ENCODE measurements at places on chromosomes 4 and X. TPM values are rescaled to one million over a fixed set of nuclear protein-coding genes. Genes with fewer than 3 reads are reported as not detected.

MAGED4 gene
- total RNA-seq = 5.0 TPM

TNMD gene
- total RNA-seq = not detected

SLC4A4 gene
- 32.4 TPM for total RNA-seq

KLB gene
- total RNA-seq = 0.80 TPM

TMEM164 gene
- 43.5 TPM for total RNA-seq

CT83 gene
- not detected for total RNA-seq

DNA sequence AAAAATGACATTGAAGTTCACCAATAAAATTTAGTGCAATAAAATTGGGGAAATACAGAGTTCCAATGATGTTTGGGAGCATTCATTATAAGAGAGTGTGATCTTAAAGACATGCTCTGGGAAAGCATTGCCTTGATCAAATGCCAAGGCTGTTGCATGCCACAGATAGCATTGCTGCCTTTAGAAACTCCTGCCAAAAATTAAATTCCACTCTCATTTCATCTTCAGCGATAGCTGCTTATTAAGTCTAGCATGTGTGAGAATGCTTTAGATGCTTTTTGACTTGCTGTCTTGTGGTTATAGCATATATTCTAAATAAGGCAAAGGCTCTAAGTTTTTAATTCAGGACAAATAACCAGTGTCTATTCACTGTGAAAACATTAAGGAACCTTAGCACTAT lies 49.3 kb downstream of the NPNT start:
- H3K27ac ChIP-seq = no peak overlapping the region
- H3K4me1 ChIP-seq = no peaks in the 10 kb centered on the region
- H3K27me3 ChIP-seq = no peaks in the 10 kb centered on the region
- peaks cover 2% of the 10 kb centered on the region for H3K36me3 ChIP-seq
- peak; percentile 74 for DNase-seq

DNA sequence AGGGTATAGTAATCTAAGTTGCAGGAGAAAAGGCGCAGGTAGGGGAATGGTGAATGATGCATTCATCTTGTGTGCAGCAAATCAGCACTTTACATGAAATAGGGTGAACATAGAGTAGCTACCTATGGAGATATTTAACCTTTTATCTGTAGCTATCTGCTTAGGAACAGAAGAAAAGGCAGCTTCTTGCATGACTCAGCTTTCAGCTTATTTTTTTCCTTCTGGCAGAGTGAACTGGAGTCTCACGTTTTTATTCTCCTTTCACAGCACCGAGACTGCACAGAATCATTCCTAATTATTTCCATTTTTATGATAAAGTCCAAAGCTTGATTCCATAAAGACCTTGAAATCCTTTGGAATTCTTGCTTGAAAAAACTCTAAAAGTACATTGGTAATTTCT lies 4.8 kb upstream of the SCOC start:
- H3K27ac ChIP-seq = no peak overlapping the region
- H3K4me3 ChIP-seq = no peak overlapping the region
- H3K36me3 ChIP-seq = no peaks in the 10 kb centered on the region
- DNase-seq = no peak
- H3K4me1 ChIP-seq = peaks cover 7% of the 10 kb centered on the region

GRCh38 chr4:6991771-6992557 lies 51.2 kb upstream of the TADA2B start:
- H3K36me3 ChIP-seq = peaks cover 2% of the 10 kb centered on the region
- H3K4me3 ChIP-seq = no peak overlapping the region
- peaks cover 7% of the 10 kb centered on the region for H3K4me1 ChIP-seq
- H3K27ac ChIP-seq = no peak overlapping the region
- no peaks in the 10 kb centered on the region for H3K27me3 ChIP-seq
- no peak for DNase-seq

GRCh38 chr4:76984127-76984526 lies 34.6 kb downstream of the SEPTIN11 start:
- peak; percentile 68 for DNase-seq
- no peak overlapping the region for H3K4me3 ChIP-seq

DNA sequence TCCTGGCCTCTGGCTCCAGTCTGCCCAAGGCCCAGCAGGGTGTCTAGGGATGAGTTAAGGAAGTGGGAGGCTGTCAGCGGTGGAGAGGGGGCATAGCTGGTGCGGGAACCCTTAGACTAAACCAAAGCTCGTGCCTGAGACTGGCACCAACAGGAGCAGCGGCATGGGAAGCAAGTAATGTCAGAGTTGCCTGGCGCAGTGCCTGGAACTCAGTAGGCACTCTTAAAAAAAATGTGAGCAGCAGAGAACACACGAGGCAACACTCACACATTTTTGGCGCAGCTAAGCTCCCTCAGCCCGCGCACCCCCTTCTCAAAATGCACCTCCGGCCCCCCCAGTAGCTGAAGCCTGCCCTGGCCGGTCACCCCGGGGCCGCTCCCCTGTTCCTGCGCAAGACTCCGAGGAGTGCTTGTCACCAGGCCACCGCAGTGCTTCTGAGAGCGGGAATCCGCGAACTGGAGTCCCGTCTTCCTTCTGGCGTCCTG lies 583 bp downstream of the GABRE start:
- no peaks in the 10 kb centered on the region for H3K4me1 ChIP-seq
- H3K27me3 ChIP-seq = no peaks in the 10 kb centered on the region
- peak; percentile 48 for DNase-seq
- peaks cover 2% of the 10 kb centered on the region for H3K36me3 ChIP-seq

DNA sequence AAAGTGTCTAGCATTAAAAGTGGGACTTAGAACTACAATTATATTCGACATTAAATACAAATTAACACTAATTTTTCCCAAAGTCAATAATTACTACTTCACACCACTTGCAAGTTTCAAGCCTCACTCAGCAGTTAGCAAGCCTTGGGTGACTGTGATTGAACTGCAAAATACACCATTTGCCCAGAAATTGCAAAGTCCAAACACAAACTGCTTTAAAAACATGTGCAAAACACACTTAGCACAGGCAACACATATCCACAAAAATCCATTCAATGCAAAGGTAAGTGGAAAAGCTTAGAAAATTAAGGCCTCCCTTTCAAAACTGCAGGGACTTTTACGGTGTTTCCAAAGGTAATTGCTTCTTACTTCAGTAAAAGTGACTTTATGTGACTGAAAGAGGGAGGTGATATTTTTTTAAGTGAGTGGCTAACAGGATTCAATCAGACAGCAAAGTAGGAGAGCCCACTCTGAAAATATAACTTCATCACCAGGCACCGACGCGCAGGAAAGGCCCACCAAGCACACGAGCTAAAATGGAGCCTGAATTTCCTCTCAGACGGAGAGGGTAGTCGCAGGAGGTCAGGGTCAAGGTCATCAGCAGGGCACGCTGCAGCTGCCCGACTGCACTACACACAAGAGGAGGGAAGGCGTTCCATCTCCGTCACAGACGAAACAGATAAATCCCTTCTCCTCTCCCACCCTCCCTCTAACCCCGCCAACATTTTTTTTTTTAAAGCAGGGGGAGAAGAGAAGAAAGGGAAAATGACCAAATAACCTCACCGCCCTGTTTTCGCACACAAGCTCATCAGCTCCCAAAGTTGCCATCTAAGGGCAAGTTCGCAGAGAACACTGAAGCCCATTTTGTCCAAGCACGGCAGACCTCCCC lies 3.1 kb downstream of the ZNF827 start:
- H3K4me3 ChIP-seq = peak overlapping the region; percentile 58
- no peaks in the 10 kb centered on the region for H3K27me3 ChIP-seq
- H3K36me3 ChIP-seq = no peaks in the 10 kb centered on the region
- peak; percentile 72 for DNase-seq

- no peaks in the 10 kb centered on the region for H3K4me1 ChIP-seq
- no peak for DNase-seq
- H3K27me3 ChIP-seq = no peaks in the 10 kb centered on the region
- no peak overlapping the region for H3K4me3 ChIP-seq
- H3K27ac ChIP-seq = no peak overlapping the region
- H3K36me3 ChIP-seq = no peaks in the 10 kb centered on the region
Measured at GRCh38 chr4:86846921-86847320, 2.3 kb downstream of the SLC10A6 start.

DNA sequence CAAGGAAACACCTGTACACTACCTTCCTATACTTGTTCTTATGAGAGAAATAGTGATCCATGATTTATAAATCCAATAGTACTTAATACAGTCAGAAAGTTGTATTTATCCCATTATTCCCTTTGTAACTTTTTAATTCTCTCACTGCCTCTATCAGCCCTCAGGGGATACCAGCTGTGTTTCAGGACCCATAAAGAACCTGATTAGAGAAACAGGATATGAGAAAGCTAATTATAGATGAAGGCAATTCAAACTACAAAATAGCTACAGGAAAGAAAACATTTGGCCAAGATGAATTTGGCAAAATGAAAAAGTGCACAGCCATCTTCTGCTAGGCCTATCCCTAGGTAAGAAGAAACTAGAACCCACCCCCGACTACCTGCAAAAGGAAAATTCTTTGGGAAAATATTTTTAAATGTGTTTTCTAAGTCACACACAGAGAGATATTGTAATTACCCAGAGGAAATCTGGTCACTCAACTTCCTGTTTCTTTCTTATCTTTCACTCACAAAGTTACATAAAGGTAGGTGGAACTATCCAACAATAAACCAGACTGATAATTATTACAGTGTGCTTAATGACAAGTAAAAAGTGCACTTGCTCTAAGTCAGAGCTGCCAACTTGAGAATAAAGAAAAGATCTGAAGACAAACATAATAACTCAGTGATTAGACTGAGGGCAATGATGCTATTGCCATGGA lies 836.5 kb upstream of the HTR2C start:
- H3K27me3 ChIP-seq = peaks cover 24% of the 10 kb centered on the region
- no peaks in the 10 kb centered on the region for H3K36me3 ChIP-seq
- DNase-seq = no peak
- H3K27ac ChIP-seq = no peak overlapping the region

GRCh38 chr4:15525080-15525479 lies 55.4 kb downstream of the CC2D2A start:
- no peaks in the 10 kb centered on the region for H3K4me1 ChIP-seq
- H3K27ac ChIP-seq = no peak overlapping the region
- H3K27me3 ChIP-seq = no peaks in the 10 kb centered on the region
- no peak overlapping the region for H3K4me3 ChIP-seq

DNA sequence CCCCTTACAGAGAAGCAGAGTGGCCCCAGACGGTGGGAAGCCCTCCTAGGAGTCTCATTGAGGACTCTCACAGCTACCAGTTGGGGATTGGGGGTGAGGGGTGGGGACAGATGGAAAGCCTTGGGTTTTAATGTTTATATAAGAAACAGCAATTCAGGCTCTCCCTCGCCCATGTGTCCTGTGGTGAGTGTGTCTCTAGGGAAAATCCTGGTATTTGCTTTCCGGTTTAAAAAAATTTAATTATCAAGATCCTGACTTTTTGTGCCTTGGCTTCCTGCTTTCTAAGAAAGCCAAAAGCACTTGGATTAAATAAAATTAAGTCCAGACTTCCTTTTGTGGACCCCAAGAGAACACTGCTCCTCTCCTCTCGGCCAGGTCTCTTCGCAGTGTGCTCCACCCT lies 93.8 kb downstream of the SOWAHB start:
- DNase-seq = no peak
- H3K36me3 ChIP-seq = no peaks in the 10 kb centered on the region
- H3K4me3 ChIP-seq = no peak overlapping the region
- no peak overlapping the region for H3K27ac ChIP-seq
- H3K4me1 ChIP-seq = no peaks in the 10 kb centered on the region
- no peaks in the 10 kb centered on the region for H3K27me3 ChIP-seq

- peak overlapping the region; percentile 98 for H3K27ac ChIP-seq
- H3K4me1 ChIP-seq = peaks cover 35% of the 10 kb centered on the region
- peak overlapping the region; percentile 86 for H3K4me3 ChIP-seq
- no peaks in the 10 kb centered on the region for H3K36me3 ChIP-seq
- H3K27me3 ChIP-seq = no peaks in the 10 kb centered on the region
Measured at GRCh38 chr4:184475096-184475461, 729 bp upstream of the IRF2 start.

- H3K27me3 ChIP-seq = no peaks in the 10 kb centered on the region
- no peak for DNase-seq
- H3K27ac ChIP-seq = no peak overlapping the region
- no peak overlapping the region for H3K4me3 ChIP-seq
Measured at GRCh38 chr4:38449506-38450174, 214.4 kb upstream of the KLF3 start.

GRCh38 chrX:148270499-148270898 lies 229.9 kb upstream of the AFF2 start:
- no peaks in the 10 kb centered on the region for H3K36me3 ChIP-seq
- no peak overlapping the region for H3K27ac ChIP-seq
- no peak overlapping the region for H3K4me3 ChIP-seq
- no peak for DNase-seq
